ENCODE measurements at places on chromosomes 4 and X. TPM values are rescaled to one million over a fixed set of nuclear protein-coding genes. Genes with fewer than 3 reads are reported as not detected.

Gene ADH4
- total RNA-seq: not detected

DNA sequence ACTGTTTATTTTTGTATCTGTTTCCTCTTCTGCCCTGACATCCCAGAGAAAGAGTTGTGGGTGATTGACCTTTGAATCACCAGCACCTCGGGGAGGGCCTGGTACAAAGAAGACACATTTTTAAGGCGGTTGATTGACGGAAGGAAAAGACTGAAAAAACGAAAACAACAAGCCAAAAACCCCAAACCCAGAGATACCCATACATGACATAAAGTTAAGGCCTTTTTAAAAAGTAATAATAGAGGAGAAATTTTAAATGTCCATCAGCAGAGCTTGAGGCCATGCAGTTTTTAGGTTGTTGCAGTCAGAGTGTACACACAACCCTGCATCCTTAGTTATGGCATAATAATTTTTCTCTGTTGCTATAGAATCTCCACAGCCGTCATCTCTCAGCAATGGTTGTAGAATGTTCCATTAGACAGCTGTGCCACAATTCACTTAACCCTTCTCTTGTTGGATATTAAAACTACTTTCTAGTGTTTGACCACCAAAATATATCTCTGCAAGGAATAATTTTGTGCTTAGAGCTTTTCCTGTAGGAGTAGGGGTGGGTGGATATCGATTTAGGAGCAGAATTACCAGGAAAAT, 110.2 kb downstream of the GNL3L start:
- DNase-seq: no peak

GRCh38 chrX:108270739-108271396, 167.4 kb downstream of the COL4A6 start:
- no peak for DNase-seq

DNA sequence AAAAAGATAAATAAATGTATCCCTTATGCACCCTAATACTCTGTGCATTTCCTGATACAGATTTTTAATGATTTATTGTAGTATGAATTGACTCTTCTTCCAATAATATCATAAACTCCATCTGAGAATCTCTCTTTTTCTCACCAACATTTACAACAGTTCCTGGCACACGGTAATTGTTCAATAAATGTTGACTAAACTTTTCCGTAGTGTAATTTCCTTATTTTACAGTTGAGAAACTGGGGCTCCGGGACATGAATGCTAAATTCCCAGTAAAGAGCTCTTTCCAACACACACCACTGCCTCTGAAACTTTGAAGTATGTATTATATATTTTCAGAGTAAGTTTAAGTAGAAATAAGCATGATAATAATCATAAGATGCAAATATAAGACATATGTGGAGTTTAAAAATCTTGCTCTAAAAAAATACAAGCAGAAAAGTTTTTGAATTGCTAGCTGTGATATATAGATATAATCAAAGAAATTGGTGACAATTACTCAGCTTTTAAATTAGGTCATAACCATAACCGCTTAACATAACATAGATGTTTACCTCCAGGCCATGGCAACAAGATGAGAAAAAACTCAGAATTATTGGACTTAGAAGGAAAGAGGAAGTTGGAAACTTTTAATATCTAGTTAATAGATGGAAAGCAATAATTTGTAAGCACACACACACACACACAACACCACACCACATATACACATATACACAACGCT, 28.2 kb upstream of the ANTXR2 start:
- no peak for DNase-seq

DNA sequence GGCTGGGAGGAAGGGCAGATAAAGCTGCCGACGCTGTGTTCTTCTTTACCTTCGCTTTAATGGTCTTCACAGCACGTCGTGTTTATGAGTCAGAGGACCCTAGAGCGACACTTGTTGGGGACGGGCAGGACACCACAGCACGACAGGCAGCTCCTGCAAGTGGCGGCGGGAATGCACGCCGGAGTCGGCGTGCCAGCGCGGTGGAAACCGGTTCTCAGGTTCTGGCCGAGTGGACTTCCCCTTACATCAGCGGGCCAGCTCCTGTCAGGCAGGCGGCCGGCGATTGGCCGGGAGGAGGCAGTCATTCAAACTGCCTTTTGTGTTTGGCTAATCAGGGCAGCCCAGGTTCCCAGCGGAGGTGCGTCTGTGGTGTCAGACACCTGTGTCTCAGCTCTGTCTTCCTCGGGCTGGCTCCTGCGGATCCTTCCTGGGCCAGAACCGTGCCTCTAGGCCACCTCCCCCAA, 150.9 kb downstream of the SHROOM3 start:
- peak; percentile 94 for DNase-seq

Data from stomach (tissue), 19 donors.